ENCODE measurements at places on chromosomes 1 and 21.

- no peak for DNase-seq
Measured at GRCh38 chr21:38609580-38609979, 111.3 kb upstream of the ERG start.

GRCh38 chr1:189351960-189352359 is 1125.7 kb downstream of the BRINP3 start:
- no peak for DNase-seq

DNA sequence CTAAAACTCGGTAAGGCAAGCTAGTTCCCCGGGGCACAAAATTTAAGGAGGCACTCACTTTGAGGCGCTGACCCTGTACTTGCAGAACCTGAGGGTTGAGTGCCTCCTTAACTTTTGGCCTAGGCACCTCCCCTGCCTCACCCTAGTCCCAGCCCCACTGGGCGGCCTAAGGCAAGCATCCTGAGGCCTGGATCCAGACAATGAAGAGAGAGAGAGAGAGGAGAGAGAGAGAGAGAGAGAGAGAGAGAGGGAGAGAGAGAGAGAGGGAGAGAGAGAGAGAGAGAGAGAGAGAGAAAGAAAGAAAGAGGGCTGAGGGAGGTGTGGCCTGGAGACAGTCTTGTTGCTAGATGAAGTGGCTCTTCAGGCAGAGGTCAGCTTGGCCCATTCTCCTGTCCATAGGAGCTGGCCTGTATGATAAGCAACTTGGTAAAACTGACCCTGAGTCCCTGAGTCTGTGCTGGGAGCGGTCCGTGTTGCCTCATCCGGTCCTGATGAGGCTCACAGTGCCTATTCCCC is 7.4 kb upstream of the LRRN2 start:
- no peak for DNase-seq

DNA sequence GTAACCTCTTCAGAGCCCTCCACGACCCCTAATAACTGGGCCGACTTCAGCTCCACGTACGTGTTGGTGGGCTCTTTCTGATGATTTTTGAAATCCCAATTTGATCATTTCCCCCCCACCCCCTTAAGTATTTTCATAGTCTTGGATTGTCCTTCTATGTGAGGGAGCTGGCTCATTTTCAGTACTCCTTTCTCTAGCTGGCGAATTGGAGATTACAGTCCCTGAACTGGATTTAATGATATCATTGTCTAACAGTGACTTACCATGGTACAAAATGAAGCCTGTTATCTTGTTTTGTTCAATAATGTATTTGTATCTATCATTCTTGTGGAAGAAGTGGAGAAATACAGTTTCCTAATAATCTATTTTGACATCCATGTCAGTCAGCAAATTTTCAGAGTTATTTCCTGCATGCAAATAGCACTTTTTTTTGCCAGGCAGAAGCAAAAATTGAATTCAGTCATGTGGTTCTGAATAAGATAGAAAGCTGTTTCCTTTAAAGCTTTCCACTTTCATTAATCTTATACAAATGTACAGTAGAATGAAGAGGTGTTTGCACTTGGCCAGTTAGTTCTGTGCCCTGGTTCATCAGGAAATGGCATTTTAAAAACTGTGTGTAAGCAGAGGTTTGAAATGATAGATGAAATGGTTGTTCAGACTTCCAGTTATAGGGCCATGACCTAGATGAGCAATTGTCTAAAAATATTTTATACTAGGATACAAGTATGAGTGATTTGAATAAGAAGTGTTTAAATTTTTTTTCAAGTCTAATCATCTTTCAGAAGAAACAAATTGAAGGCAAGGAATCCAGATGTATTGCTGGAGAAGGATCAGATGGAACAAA is 104.2 kb downstream of the ATP5PO start:
- DNase-seq: no peak

DNA sequence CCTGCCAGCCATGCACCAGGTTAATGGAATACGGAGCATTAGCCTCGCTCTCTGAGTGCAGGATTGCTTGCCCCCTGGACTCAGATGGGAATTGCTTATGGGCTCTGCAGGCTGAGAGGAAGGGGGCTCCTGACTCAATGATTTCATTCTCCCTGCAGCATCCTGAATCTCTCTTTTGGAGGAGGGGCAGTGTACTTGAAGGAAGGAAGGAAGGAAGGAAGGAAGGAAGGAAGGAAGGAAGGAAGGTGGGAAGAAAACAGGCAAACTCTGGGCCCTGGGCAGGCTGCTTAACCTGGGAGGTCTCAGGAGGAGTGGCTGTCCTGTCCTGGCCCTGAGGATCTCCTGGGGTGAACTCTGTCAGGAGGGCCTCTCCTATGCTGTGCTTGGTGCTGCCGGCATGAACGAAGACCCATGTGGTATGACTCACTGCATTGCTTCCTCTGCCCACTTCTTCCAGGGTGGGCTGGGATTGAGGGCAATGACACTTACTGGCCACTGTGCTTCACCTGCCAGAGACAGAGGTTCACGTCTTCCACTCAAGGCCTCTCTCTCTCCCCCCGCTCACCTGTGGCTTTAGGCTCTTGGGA is 257.1 kb upstream of the CSF3R start:
- DNase-seq: no peak

GRCh38 chr1:41776891-41777441 is 141.8 kb downstream of the HIVEP3 start:
- DNase-seq: no peak

Measured in HEK293T (cell line).